Thoracic aorta (tissue), 2 donors: ENCODE measurements at places on chromosomes 2 and 18. TPM values are rescaled to one million over a fixed set of nuclear protein-coding genes. Genes with fewer than 3 reads are reported as not detected.

DNA sequence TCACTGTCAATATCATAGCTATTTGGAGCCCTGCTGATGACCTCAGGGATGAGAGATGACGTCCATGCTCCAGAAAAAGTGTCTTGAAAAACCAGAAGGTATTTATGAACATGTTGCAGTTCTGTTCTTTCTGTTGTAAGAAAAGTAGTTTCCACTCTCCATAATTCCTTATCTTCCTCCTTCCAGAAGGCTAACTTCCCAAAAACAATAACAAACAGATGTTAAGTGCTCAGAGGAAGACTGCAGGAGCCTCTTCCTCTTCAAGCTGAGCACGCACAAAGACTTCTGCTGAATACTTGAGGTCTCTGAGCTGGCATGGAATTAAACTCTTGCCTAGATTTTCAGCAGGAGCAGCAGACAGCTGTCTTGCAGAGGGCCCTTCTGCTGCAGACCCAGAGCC lies 434.5 kb upstream of the KLHL29 start:
- H3K36me3 ChIP-seq: no peaks in the 10 kb centered on the region
- no peak overlapping the region for H3K27ac ChIP-seq
- H3K4me3 ChIP-seq: no peak overlapping the region
- H3K27me3 ChIP-seq: no peaks in the 10 kb centered on the region

GRCh38 chr2:20241973-20242726 lies 17.2 kb upstream of the SDC1 start:
- H3K4me1 ChIP-seq: no peaks in the 10 kb centered on the region
- no peak overlapping the region for H3K27ac ChIP-seq
- H3K27me3 ChIP-seq: no peaks in the 10 kb centered on the region
- peaks cover 1% of the 10 kb centered on the region for H3K36me3 ChIP-seq
- H3K4me3 ChIP-seq: no peak overlapping the region

GRCh38 chr18:49127471-49128190 lies 176.9 kb upstream of the SMAD7 start:
- no peak overlapping the region for H3K27ac ChIP-seq
- no peak overlapping the region for H3K4me3 ChIP-seq
- H3K4me1 ChIP-seq: peaks cover 6% of the 10 kb centered on the region
- no peak for DNase-seq
- H3K36me3 ChIP-seq: no peaks in the 10 kb centered on the region

- no peak overlapping the region for H3K4me3 ChIP-seq
- no peaks in the 10 kb centered on the region for H3K36me3 ChIP-seq
- no peak for DNase-seq
- H3K4me1 ChIP-seq: no peaks in the 10 kb centered on the region
- no peaks in the 10 kb centered on the region for H3K27me3 ChIP-seq
- H3K27ac ChIP-seq: no peak overlapping the region
Observed at GRCh38 chr18:58726671-58727070, 55.4 kb downstream of the MALT1 start.

DNA sequence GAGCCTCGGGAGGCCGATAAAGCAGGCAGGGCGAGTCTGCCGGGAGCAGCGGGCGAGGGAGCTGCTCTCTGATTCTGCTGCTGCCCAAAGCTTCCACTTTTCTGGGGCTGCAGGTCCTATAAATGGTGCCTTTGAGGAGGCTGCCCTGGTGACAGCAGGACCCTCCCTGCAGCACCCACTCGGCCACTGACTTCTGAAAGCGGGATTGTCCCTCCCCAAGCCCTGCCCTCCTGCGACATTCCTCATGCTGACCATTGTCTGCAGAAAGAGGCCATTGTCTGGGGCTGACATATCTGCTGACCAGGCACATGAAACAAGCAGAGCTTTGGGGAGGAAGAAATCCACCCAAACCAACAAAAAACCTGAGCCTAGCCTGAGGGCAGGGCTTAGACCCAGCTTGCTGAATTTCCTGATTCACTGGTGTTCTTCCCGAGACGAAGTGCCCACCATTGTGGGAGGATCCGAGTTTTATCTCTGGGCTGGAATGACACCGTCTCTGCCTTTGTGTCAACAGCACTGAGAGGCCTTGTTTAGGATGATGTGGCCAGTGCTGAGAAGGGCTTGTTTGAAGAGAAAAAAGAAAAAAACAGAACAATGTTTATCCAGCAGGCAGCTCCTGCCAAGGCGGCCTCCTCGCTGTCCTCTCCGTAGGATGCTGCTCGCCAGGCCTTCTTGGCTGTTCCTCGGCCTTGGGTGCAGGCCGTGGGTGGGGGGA lies 129.7 kb downstream of the MYCN start:
- H3K4me1 ChIP-seq: no peaks in the 10 kb centered on the region
- DNase-seq: no peak
- H3K27me3 ChIP-seq: no peaks in the 10 kb centered on the region
- no peak overlapping the region for H3K4me3 ChIP-seq
- no peaks in the 10 kb centered on the region for H3K36me3 ChIP-seq

SNTG2 gene
- 18.6 TPM for total RNA-seq

TET3 gene
- total RNA-seq: 15.8 TPM
